ENCODE measurements at places on chromosomes 3 and 15.

- no peak for DNase-seq
Observed at GRCh38 chr3:52367891-52368880, 52.1 kb downstream of the DNAH1 start.

DNA sequence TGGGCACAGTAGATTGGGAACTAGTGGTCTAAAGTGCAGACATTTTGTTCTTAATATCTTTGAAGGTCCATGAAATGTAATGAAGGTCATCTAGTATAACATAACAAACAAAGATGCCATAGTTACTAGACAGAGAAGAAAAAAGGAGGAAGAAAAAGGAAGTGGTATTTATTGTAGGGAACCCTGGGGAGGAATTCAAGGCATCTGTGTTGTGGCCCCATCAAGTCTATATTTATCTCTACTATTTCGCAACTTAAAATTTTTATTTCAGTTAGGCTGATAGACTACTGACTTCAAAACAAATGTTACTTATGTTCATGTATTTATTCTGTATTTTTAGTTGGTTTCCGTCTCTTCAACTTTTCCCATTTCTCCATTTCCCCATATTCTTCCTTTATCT, 48.9 kb upstream of the ZDHHC23 start:
- DNase-seq: no peak

DNA sequence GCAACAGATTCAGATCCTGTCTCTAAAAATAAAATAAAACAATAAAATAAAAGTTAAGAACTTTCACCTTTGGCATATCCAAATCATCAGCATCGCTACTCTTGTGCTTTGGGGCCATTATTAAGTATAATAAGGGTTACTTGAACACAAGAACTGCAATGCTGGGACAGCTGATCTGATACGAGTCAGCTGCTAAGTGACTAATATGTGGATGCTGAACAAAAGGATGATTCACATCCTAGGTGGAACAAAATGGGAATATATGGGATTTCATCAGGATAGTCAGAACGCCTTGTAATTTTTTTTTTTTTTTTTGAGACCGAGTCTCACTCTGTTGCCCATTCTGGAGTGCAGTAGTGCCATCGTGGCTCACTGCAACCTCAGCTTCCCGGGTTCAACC, 29.7 kb downstream of the BUB1B start:
- DNase-seq: no peak

DNA sequence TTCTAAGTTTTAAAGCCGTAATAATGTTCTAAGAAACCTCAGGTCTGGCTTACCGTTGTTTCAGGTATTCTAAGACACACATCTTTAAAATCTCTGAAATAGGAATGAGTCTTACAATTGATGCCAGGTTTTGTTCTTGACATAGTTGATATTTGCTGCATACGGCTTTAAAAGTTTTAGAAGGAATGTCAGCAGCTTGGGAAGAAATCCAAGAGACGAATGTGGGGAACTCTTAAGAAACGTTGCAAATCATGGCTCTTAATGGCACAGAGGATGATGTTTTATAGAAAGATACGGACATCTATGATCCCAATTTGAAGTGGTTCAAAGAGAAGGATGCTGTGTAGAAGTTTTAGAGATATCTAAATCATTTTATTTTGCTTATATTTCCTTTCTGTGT, 11.5 kb downstream of the NUDT16 start:
- no peak for DNase-seq

GRCh38 chr3:26015752-26016151, 225.9 kb downstream of the OXSM start:
- DNase-seq: no peak

DNA sequence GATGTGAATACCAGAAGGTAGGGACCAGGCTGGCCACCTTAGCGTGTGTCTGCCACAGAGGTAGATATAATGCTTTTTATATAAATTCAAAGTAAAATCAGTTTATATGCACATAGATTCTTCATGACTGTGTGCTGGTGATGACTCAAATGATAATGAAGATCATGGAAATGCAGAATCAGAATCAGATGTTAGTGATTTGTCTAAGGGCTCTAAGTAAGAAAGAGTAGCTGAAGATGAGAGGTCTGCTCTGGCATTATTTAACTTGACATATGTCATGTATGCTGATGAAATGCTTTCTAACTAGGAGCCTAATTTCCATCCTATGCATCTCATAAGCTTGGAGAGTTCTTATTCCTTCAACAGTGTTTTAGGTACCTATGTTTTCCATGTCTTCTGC, 50.3 kb upstream of the DPH6 start:
- DNase-seq: no peak

DNA sequence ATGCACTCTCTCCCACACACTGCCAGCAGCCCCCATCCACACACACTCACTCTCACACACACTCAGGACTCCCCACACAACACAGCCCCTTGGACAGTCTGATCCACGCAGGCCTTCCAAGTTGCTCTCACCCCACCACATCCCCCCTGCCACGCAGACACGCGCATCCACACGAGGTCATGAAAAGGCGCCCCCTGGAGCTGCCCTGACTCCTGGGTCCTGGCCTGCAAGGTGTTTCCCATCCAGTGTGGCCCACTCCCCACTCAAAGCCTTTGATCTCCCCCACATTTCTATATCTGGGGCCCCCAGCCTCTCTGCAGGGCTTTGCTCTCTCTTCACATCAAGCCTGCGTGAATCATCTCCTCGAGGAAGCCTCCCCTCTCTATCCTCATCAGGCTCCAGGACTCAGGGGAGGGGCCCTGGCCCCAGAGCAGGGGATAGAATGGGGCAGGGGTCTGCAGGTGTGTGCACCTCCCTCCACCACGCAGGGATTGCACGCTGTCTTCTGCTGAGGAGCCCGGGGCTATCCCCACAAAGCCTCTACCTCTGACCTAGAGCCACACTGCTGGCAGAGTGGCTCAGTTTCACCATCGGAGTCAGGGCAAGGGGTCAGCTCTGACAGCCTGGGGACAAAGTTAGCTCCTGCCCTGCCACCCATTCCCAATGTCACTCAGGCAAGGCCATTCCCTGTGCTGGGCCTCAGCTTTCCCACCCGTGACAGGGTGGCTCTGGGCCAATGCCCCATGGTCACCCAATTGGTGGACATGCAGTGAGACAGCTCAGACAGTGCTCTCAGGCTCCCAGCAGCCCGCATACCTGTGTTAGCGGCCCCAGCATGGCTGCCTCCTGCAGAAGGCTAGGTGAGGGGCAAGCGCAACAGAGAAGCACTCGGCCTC, 6.4 kb downstream of the MYL3 start:
- no peak for DNase-seq

- DNase-seq: no peak
Observed at GRCh38 chr15:101256757-101257156, 4.9 kb upstream of the CHSY1 start.

- no peak for DNase-seq
Observed at GRCh38 chr3:123157598-123158287, 44.0 kb upstream of the SEC22A start.

DNA sequence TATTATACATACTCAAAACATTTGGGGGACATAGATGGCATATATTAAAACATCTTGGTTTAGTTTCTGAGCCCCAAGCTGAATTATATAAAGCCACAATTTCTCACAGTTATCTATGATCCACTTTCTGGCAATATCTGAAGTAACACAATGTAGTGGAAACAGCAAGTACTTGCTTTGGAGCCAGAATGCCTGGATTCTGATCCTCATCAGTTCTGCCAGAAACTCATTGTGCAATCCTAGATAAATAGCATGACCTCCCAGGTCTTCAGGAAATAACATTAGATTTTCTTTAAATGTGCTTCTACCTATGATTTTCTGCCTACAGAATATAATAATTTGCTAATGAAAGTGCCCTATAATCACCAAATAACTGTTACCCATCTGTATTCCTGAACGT, 544.9 kb downstream of the NAALADL2 start:
- DNase-seq: no peak

DNA sequence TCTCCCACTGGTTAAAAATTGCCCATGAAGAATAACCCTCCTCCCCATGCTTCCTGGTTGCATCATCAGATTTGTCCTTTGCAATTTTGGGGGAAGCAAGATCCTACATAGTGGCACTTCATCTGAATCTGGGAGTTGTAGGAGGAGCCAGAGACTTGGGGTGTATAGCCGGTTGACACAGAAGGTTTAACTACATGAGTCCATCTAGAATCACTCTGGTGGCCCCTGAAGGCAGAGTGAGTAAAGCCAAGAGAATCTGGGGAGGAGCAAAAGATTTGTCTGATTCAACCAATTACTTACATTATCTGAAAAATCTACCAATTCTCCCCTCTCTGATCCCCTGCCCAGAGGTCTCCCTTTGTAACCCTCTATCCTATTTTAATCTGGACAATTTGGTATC, 50.1 kb downstream of the SYN2 start:
- no peak for DNase-seq
